CD4-positive, alpha-beta T cell (primary cell): ENCODE measurements at places on chromosomes 12 and 14. TPM values are rescaled to one million over a fixed set of nuclear protein-coding genes. Genes with fewer than 3 reads are reported as not detected.

Gene GPR68
- total RNA-seq, result 2.8 TPM

Gene KICS2
- total RNA-seq, result 14.0 TPM

Gene MANSC1
- 0.45 TPM for total RNA-seq

Gene SDR9C7
- not detected for total RNA-seq

Gene LRCOL1
- total RNA-seq, result not detected

Gene DNAJC22
- not detected for total RNA-seq

Gene STYK1
- not detected for total RNA-seq

Gene CLEC1B
- total RNA-seq, result not detected

Gene ADAMTS20
- not detected for total RNA-seq

Gene SAMD15
- 0.34 TPM for total RNA-seq

Gene KRT78
- total RNA-seq, result not detected

Gene SFSWAP
- total RNA-seq, result 88.7 TPM

Gene NT5DC3
- total RNA-seq, result 4.0 TPM

Gene RPL10L
- total RNA-seq, result not detected

Gene FAR2
- total RNA-seq, result 0.53 TPM

Gene NRXN3
- total RNA-seq, result not detected

- H3K27ac ChIP-seq, result no peak overlapping the region
- no peak for DNase-seq
- no peaks in the 10 kb centered on the region for H3K4me1 ChIP-seq
- no peaks in the 10 kb centered on the region for H3K27me3 ChIP-seq
- no peaks in the 10 kb centered on the region for H3K36me3 ChIP-seq
Measured at GRCh38 chr14:45940318-45940717, 687.3 kb upstream of the MIS18BP1 start.

DNA sequence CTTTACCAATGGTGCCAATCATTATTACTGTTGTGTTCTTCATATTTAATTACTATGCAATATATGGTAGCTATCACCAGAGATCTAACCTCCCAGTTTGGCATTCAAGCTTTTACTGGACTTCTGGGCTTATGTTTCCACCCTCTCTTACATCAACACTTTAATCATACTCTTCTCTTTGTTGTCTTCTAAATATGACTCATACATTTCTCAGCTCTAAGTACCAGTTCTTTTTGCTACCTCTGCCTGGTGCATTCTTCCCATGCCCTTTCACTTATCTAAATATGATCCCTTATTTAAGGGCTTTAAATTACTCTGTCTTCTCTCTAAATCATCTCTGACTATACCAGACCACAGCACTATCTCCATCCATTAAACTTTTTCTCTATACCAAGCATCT is 246.1 kb upstream of the CCDC196 start:
- no peak overlapping the region for H3K27ac ChIP-seq
- no peak overlapping the region for H3K4me3 ChIP-seq
- no peak for DNase-seq

DNA sequence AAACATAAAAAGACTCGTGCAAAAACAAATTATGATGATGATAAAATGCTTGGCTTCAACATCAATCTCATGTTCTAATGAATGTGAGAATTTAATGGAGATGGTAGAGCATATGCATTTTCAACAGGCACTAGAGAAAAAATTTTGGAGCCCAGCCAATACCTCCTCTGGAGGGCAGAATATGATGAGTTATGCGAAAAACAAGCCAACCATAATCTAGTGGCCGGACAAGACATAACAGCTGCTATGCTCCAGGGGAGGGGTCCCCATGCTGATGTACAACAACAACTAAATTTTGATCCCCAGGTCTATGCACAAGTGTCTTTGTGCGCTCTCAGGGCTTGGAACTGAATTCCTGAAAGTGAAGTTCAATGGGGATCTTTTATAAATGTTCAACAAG is 1197.5 kb downstream of the LRFN5 start:
- H3K27ac ChIP-seq, result no peak overlapping the region
- no peaks in the 10 kb centered on the region for H3K36me3 ChIP-seq
- H3K4me3 ChIP-seq, result no peak overlapping the region
- DNase-seq, result no peak
- no peaks in the 10 kb centered on the region for H3K27me3 ChIP-seq

DNA sequence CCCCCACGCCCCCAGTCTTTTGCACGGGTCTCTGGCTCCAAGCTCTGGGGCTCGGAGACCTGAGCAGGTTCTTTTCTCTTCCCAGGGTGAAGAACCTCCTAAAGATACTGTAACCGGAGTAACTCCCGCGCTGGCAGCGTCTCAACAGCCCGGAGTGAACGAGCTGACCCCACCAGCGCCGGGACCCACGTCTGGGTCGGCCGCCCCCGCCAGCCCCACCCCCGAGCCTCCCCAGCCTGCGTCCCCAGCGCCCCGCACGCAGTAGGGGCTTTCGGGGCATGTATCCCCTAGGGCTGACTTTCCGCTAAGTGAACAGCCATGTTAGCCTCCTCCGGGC is 858 bp downstream of the SLC35F4 start:
- H3K4me3 ChIP-seq, result no peak overlapping the region
- peaks cover 39% of the 10 kb centered on the region for H3K27me3 ChIP-seq
- H3K27ac ChIP-seq, result no peak overlapping the region

- no peak overlapping the region for H3K4me3 ChIP-seq
- no peak for DNase-seq
- H3K4me1 ChIP-seq, result peaks cover 12% of the 10 kb centered on the region
- no peak overlapping the region for H3K27ac ChIP-seq
- no peaks in the 10 kb centered on the region for H3K36me3 ChIP-seq
- H3K27me3 ChIP-seq, result no peaks in the 10 kb centered on the region
Measured at GRCh38 chr12:131093971-131094830, 140.5 kb downstream of the ADGRD1 start.

GRCh38 chr12:64968989-64969819 is 144.8 kb downstream of the TBC1D30 start:
- H3K4me3 ChIP-seq, result no peak overlapping the region
- DNase-seq, result no peak
- no peaks in the 10 kb centered on the region for H3K36me3 ChIP-seq

GRCh38 chr12:54349036-54349435 is 15.2 kb downstream of the GPR84 start:
- H3K4me3 ChIP-seq, result no peak overlapping the region
- H3K4me1 ChIP-seq, result peaks cover 16% of the 10 kb centered on the region
- no peaks in the 10 kb centered on the region for H3K27me3 ChIP-seq
- DNase-seq, result no peak
- no peak overlapping the region for H3K27ac ChIP-seq
- H3K36me3 ChIP-seq, result peaks cover 64% of the 10 kb centered on the region

- no peaks in the 10 kb centered on the region for H3K4me1 ChIP-seq
- no peaks in the 10 kb centered on the region for H3K27me3 ChIP-seq
- no peak for DNase-seq
- H3K4me3 ChIP-seq, result no peak overlapping the region
- no peaks in the 10 kb centered on the region for H3K36me3 ChIP-seq
- H3K27ac ChIP-seq, result no peak overlapping the region
Measured at GRCh38 chr12:39722504-39722903, 102.9 kb upstream of the ABCD2 start.

DNA sequence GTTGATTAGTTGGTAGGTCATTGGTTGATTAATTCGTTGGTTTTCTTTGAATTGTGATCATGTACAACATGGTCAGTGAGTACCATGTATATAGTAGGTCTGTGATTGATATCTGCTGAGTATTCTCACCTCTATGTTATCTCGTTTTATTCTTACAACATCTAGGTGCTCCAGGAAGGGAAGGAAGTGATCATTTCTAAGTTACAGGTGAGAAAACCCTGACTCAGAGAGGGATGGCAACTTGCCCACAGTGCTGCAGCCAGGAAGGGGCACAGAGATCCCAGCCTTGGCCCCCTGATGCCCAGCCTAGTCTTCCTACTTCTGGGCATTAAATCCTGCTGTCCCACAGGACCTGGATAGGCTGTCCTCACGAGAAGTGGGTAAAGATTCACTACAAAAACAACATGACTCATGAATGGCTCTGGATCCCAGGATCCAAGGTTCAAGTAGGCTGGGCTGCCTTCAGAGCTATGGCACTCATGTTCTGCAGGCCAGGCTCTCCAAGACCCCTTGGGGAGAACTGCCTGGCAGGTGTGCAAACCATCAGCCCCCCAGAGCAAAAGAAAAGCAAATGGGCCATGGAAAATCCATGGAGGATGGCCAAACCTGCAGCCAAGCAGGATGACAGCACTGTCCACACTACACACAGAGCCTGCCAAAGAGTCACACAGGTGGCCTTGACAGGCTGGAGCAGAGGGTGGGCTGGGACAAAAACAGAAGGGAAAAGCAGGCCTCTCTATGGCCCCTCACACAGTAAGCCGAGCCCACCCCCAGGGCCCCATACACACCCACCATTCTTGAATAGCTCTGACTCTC is 146.2 kb downstream of the BCL11B start:
- no peaks in the 10 kb centered on the region for H3K27me3 ChIP-seq
- H3K36me3 ChIP-seq, result no peaks in the 10 kb centered on the region
- H3K4me1 ChIP-seq, result peaks cover 15% of the 10 kb centered on the region
- no peak for DNase-seq
- H3K4me3 ChIP-seq, result no peak overlapping the region

GRCh38 chr14:62662811-62663455 is 382.3 kb downstream of the KCNH5 start:
- no peak overlapping the region for H3K27ac ChIP-seq
- H3K36me3 ChIP-seq, result no peaks in the 10 kb centered on the region
- H3K27me3 ChIP-seq, result no peaks in the 10 kb centered on the region

- peaks cover 5% of the 10 kb centered on the region for H3K4me1 ChIP-seq
- H3K36me3 ChIP-seq, result no peaks in the 10 kb centered on the region
- no peak overlapping the region for H3K27ac ChIP-seq
Measured at GRCh38 chr14:99537399-99537798, 56.2 kb downstream of the CCNK start.

DNA sequence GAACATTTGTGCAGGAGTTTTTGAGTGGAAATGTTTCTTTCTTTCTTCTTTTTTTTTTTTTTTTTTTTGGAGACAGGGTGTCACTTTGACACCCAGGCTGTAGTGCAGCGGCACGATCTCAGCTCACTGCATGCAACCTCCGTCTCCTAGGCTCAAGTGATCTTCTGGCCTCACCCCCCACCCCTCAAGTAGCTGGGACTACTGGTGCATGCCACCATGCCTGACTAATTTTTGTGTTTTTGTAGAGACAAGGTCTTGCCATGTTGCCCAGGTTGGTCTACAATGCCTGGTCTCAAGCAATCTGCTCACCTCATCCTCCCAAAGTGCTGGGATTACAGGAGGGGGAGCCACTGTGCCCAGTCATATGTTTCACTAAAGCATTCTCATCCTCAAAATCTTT is 69.2 kb upstream of the BCAT1 start:
- no peaks in the 10 kb centered on the region for H3K36me3 ChIP-seq
- H3K4me3 ChIP-seq, result no peak overlapping the region
- no peaks in the 10 kb centered on the region for H3K27me3 ChIP-seq
- no peak for DNase-seq
- no peaks in the 10 kb centered on the region for H3K4me1 ChIP-seq

- H3K27ac ChIP-seq, result no peak overlapping the region
- no peaks in the 10 kb centered on the region for H3K4me1 ChIP-seq
- H3K36me3 ChIP-seq, result no peaks in the 10 kb centered on the region
- no peak for DNase-seq
- no peaks in the 10 kb centered on the region for H3K27me3 ChIP-seq
Measured at GRCh38 chr12:113416091-113416754, 6.0 kb upstream of the SDSL start.

- H3K4me3 ChIP-seq, result no peak overlapping the region
- DNase-seq, result no peak
- H3K27me3 ChIP-seq, result no peaks in the 10 kb centered on the region
- H3K27ac ChIP-seq, result no peak overlapping the region
- H3K36me3 ChIP-seq, result no peaks in the 10 kb centered on the region
Measured at GRCh38 chr12:101919447-101919846, 42.1 kb downstream of the DRAM1 start.

- H3K4me3 ChIP-seq, result no peak overlapping the region
- no peaks in the 10 kb centered on the region for H3K36me3 ChIP-seq
- no peak overlapping the region for H3K27ac ChIP-seq
- H3K27me3 ChIP-seq, result no peaks in the 10 kb centered on the region
- no peak for DNase-seq
Measured at GRCh38 chr12:46126050-46126727, 135.8 kb upstream of the SCAF11 start.

DNA sequence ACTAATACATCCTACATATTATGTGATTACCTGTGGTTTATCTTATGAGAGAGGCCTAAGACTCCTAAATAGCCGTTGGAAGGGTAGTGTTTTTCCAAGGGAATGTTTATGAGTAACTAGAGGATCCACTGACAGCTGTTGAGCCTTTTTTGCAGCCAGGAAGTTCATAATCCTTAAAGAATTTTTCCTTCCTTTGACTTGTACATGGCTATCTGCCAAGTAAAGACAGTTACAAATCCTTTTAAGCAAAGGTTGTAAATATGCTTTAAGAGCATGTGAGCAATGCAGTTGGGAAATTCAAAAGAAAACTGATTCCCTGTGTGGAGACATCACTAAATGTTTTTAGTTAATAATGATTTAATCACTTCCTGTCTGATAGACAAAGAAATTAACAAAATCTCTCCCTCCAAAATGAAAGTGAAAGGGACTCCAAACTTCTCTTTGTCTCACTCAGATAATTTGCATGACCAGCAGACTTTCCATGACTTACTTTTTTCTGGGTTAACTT is 333.8 kb downstream of the PDZRN4 start:
- DNase-seq, result no peak
- peak overlapping the region; percentile 25 for H3K4me3 ChIP-seq
- H3K36me3 ChIP-seq, result no peaks in the 10 kb centered on the region
- H3K27me3 ChIP-seq, result no peaks in the 10 kb centered on the region
- H3K27ac ChIP-seq, result no peak overlapping the region
- no peaks in the 10 kb centered on the region for H3K4me1 ChIP-seq

- H3K4me3 ChIP-seq, result no peak overlapping the region
- H3K27ac ChIP-seq, result no peak overlapping the region
- H3K27me3 ChIP-seq, result no peaks in the 10 kb centered on the region
Measured at GRCh38 chr14:81305743-81306142, 85.0 kb upstream of the GTF2A1 start.
